ENCODE measurements at places on chromosomes 6 and 20. TPM values are rescaled to one million over a fixed set of nuclear protein-coding genes. Genes with fewer than 3 reads are reported as not detected.

Gene SLC22A16
- total RNA-seq, result not detected

Gene VARS2
- total RNA-seq, result 15.9 TPM

Gene SS18L1
- 6.7 TPM for total RNA-seq

Gene LPIN3
- 3.6 TPM for total RNA-seq

Gene MICB
- 23.4 TPM for total RNA-seq

Gene C4B
- total RNA-seq, result 1.1 TPM

Gene TFAP2D
- not detected for total RNA-seq

Gene ANKRD66
- not detected for total RNA-seq

Gene TGM2
- 325 TPM for total RNA-seq

Gene TP53TG5
- not detected for total RNA-seq

Gene NHSL1
- total RNA-seq, result 22.7 TPM

Gene PHACTR3
- not detected for total RNA-seq

Gene TLDC2
- not detected for total RNA-seq

Gene C20orf144
- total RNA-seq, result not detected

Gene GSTA2
- not detected for total RNA-seq

Gene SLC22A23
- 3.8 TPM for total RNA-seq

Gene ZC2HC1B
- total RNA-seq, result not detected
